Activated CD8-positive, alpha-beta T cell treated with anti-CD3 and anti-CD28 coated beads, Interleukin-2, amount 10 ng/mL, durations not matched to agents 7 days and 5 days (primary cell): ENCODE measurements at places on chromosomes 4 and X. TPM values are rescaled to one million over a fixed set of nuclear protein-coding genes. Genes with fewer than 3 reads are reported as not detected.
A peak's percentile ranks its signal among the peaks of the same experiment; 100 is the strongest.

DNA sequence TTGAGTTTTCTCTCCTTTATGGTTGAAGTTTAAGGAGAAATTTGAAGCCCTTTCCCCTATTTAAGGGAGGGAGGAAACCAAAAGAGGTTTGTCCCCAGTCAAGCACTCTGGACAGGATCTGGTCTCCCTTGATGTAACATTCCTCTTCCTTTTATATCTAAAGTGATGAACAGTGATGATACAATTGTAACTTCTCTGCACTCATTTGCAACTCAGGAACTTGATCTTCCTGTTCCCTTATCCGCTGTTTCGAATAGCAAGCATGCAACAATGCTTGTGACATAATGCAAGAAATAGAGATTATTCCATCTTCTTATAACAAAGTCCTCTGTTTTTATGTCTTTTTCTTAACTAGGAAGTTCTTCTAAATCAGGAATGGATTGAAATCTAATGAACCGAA, 18.3 kb downstream of the ALPK1 start:
- H3K4me1 ChIP-seq: peaks cover 11% of the 10 kb centered on the region
- DNase-seq: no peak
- no peak overlapping the region for H3K4me3 ChIP-seq
- H3K36me3 ChIP-seq: peaks cover 11% of the 10 kb centered on the region

GRCh38 chr4:142402900-142403299, 443.2 kb downstream of the INPP4B start:
- H3K36me3 ChIP-seq: peaks cover 39% of the 10 kb centered on the region
- H3K27ac ChIP-seq: peak overlapping the region; percentile 79
- no peaks in the 10 kb centered on the region for H3K27me3 ChIP-seq
- peaks cover 67% of the 10 kb centered on the region for H3K4me1 ChIP-seq

DNA sequence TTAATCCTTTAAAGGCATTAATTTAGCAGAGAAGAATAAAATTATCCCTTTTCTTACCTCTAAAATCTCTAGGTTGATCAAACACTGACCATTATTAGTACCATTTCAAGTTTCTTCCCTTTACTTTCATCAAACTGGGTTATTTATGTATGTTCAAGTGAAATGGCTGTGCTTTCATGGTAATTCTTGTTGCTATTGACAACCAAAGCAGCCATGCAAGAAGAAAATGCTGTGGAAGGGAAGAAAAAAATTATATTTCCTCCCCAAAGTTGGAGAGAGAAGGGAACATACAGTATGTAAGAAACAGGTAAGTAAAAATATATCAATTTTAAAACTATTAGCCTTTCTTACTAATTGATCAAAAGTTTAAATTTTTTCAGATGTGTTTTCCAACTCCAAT, 16.2 kb downstream of the NPNT start:
- H3K4me3 ChIP-seq: no peak overlapping the region
- H3K27ac ChIP-seq: no peak overlapping the region
- no peaks in the 10 kb centered on the region for H3K36me3 ChIP-seq
- H3K27me3 ChIP-seq: no peaks in the 10 kb centered on the region

GRCh38 chr4:165692082-165692481, 181.0 kb upstream of the TLL1 start:
- no peaks in the 10 kb centered on the region for H3K4me1 ChIP-seq
- H3K36me3 ChIP-seq: no peaks in the 10 kb centered on the region
- H3K4me3 ChIP-seq: no peak overlapping the region
- DNase-seq: no peak
- H3K27ac ChIP-seq: no peak overlapping the region
- H3K27me3 ChIP-seq: no peaks in the 10 kb centered on the region

DNA sequence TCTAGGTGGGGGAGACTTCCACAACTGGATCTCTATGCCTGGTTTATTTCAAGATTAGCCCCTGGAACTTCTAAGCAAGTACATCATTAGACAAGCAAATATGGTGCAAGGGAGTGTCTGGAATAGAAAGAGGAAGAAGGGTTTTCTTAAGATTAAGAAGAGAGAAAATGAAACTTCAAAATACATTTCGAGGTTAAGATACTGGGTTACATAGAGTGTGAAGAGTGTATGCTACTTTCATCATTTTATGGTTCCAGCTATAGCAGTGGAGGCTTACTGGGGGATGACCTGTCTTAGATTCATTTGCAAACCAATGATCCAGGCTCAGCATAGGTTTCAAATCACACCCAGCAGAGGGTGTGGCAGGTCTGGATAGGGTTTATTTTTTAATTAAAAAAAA, 144.4 kb upstream of the GATB start:
- no peaks in the 10 kb centered on the region for H3K36me3 ChIP-seq
- H3K4me3 ChIP-seq: no peak overlapping the region
- H3K27me3 ChIP-seq: no peaks in the 10 kb centered on the region
- no peak for DNase-seq
- H3K4me1 ChIP-seq: peaks cover 7% of the 10 kb centered on the region

- peaks cover 15% of the 10 kb centered on the region for H3K36me3 ChIP-seq
- DNase-seq: no peak
- H3K4me3 ChIP-seq: no peak overlapping the region
- no peaks in the 10 kb centered on the region for H3K27me3 ChIP-seq
These were observed 51.9 kb upstream of the STX18 start for GRCh38 chr4:4593596-4594284.

The MAGED4B gene
- 3.1 TPM for total RNA-seq

DNA sequence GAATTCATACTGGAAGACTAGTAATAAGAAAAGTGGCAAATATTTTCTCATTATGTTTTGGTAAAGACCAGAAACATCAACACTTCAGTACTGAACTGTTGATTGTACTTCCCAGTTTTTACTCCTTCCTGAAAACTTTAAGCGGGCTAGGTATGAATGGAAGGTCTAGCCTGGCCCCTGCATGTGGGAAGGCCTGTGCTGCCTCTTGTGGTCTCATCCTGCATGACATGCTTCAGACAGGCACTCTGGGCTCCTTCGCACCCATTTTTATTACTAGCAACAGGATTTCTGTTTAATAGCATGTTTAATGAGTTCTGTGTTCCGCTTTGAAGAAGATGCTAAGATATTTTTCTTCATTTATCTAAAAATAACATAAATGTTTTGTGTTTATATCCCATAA, 279.1 kb downstream of the ANK2 start:
- no peak for DNase-seq
- peaks cover 7% of the 10 kb centered on the region for H3K27me3 ChIP-seq
- H3K4me1 ChIP-seq: no peaks in the 10 kb centered on the region
- H3K27ac ChIP-seq: no peak overlapping the region

The BOD1L1 gene
- 29.7 TPM for total RNA-seq

DNA sequence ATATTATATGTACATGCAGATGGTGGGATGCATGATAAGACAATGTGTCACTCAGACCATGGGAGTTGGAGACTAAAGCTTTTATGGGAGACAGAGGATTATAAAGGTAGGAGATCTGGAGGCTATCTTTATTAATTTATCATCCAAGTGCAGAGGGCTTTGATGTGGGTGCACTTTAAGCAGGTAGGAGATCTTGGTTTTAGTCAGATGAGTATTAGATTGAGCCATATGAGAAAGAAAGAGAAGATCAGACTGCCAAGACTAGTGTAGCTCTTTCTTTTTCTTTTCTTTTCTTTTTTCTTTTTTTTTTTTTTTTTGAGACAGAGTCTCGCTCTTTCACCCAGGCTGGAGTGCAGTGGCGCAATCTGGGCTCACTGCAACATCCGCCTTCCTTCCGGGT, 84.9 kb upstream of the CAMK2D start:
- no peak for DNase-seq
- no peak overlapping the region for H3K4me3 ChIP-seq
- no peaks in the 10 kb centered on the region for H3K36me3 ChIP-seq
- no peaks in the 10 kb centered on the region for H3K27me3 ChIP-seq

The GAGE12J gene
- total RNA-seq: not detected

GRCh38 chr4:142556570-142557238, 289.4 kb downstream of the INPP4B start:
- H3K27ac ChIP-seq: no peak overlapping the region
- no peaks in the 10 kb centered on the region for H3K27me3 ChIP-seq
- H3K4me3 ChIP-seq: no peak overlapping the region
- peaks cover 11% of the 10 kb centered on the region for H3K4me1 ChIP-seq
- no peak for DNase-seq
